Ovary (tissue), 10 donors: ENCODE measurements at places on chromosomes 12 and 14. TPM values are rescaled to one million over a fixed set of nuclear protein-coding genes. Genes with fewer than 3 reads are reported as not detected.
A peak's percentile ranks its signal among the peaks of the same experiment; 100 is the strongest.

RTL1 gene
- 0.13 TPM for total RNA-seq

KRT7 gene
- total RNA-seq = not detected

TAS2R46 gene
- total RNA-seq = 2.0 TPM

NEUROD4 gene
- not detected for total RNA-seq

YEATS4 gene
- total RNA-seq = 9.5 TPM

C12orf60 gene
- 1.2 TPM for total RNA-seq

KRT72 gene
- not detected for total RNA-seq

WNT1 gene
- not detected for total RNA-seq

KCNJ8 gene
- 13.0 TPM for total RNA-seq

WSCD2 gene
- total RNA-seq = 0.11 TPM

GRCh38 chr12:75692876-75693275, 181.5 kb upstream of the KRR1 start:
- no peaks in the 10 kb centered on the region for H3K27me3 ChIP-seq
- no peaks in the 10 kb centered on the region for H3K4me1 ChIP-seq
- no peak overlapping the region for H3K27ac ChIP-seq
- DNase-seq = no peak
- H3K36me3 ChIP-seq = no peaks in the 10 kb centered on the region
- H3K4me3 ChIP-seq = no peak overlapping the region

- peaks cover 12% of the 10 kb centered on the region for H3K4me1 ChIP-seq
- no peaks in the 10 kb centered on the region for H3K36me3 ChIP-seq
- H3K27me3 ChIP-seq = no peaks in the 10 kb centered on the region
- no peak overlapping the region for H3K27ac ChIP-seq
Measured at GRCh38 chr12:132556801-132557200, 53.6 kb downstream of the LRCOL1 start.

GRCh38 chr12:114403690-114404066, 2.3 kb downstream of the TBX5 start:
- H3K4me1 ChIP-seq = no peaks in the 10 kb centered on the region
- H3K27me3 ChIP-seq = no peaks in the 10 kb centered on the region
- DNase-seq = no peak

GRCh38 chr12:93852173-93852591, 175.0 kb downstream of the CRADD start:
- DNase-seq = no peak
- H3K36me3 ChIP-seq = no peaks in the 10 kb centered on the region
- no peak overlapping the region for H3K4me3 ChIP-seq
- H3K27me3 ChIP-seq = no peaks in the 10 kb centered on the region
- H3K4me1 ChIP-seq = peaks cover 2% of the 10 kb centered on the region
- H3K27ac ChIP-seq = no peak overlapping the region

DNA sequence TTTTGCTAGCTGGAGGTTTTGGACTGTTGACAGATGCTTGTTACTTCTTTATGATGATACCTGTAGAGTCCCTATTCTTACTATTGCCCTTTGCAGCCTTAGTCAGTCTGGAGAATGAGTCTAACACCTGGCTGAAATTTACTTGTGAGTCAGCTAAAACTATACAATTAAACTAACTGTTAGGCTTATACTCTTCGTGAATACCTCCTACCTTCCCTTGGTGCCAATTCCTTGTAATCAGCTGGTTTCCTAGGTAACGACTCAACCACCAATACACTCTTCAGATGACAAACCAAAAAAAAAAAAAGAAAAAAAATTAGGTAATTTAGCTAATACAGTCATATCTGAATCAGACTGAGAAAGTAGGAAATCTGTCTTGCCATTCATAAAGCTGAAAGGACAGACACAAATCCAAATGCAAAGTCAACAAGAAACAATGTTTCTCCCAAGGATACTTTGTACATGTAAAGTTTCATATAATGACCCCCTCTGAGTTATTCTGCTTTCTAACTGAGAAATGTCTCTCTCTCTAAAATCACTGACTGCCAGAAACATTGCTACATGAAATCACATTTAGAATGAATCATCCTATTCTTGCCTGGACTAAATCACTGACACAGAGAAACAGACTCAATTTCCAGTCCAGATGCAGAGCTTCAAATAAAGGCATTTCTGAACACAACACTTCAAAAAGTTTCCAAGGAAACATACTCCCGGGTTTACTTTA, 56.5 kb upstream of the CDKL1 start:
- H3K4me1 ChIP-seq = peaks cover 2% of the 10 kb centered on the region
- DNase-seq = no peak
- no peak overlapping the region for H3K4me3 ChIP-seq
- no peak overlapping the region for H3K27ac ChIP-seq
- no peaks in the 10 kb centered on the region for H3K27me3 ChIP-seq

GRCh38 chr12:47752552-47752951, 6.1 kb downstream of the RAPGEF3 start:
- DNase-seq = no peak
- H3K36me3 ChIP-seq = no peaks in the 10 kb centered on the region
- H3K27me3 ChIP-seq = no peaks in the 10 kb centered on the region
- peaks cover 18% of the 10 kb centered on the region for H3K4me1 ChIP-seq

- H3K27me3 ChIP-seq = no peaks in the 10 kb centered on the region
- H3K27ac ChIP-seq = peak overlapping the region; percentile 89
- DNase-seq = no peak
- H3K4me3 ChIP-seq = peak overlapping the region; percentile 99
Measured at GRCh38 chr12:56299308-56299852, 750 bp downstream of the CS start.

DNA sequence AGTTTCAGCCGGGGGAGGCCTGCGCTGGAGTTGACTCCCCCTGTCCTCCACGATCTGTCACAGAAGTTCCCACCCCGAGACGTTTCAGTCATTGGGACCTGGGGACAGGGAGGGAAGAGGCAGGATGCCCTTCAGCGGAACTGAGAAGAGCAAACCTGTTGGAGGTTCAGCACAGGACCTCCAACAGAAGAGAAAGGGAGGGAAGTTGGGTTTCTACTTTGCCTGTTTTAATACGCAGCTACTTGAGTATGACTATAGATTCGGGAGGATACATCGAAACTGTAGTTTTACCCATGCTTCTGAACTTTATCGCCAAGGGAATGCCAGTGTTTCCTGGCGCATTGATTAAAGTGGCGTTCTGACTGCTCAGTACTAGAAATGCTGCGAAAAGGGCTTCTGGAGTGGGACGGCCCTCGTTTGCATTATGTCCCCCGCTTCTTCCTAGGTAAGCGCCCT, 2.3 kb upstream of the DUSP6 start:
- no peak for DNase-seq
- H3K4me3 ChIP-seq = peak overlapping the region; percentile 71
- no peaks in the 10 kb centered on the region for H3K36me3 ChIP-seq

- H3K27ac ChIP-seq = no peak overlapping the region
- H3K4me3 ChIP-seq = no peak overlapping the region
- no peaks in the 10 kb centered on the region for H3K4me1 ChIP-seq
- H3K27me3 ChIP-seq = no peaks in the 10 kb centered on the region
Measured at GRCh38 chr12:111386885-111387284, 18.0 kb upstream of the PHETA1 start.

- no peak overlapping the region for H3K4me3 ChIP-seq
- no peaks in the 10 kb centered on the region for H3K27me3 ChIP-seq
- H3K36me3 ChIP-seq = no peaks in the 10 kb centered on the region
- peaks cover 7% of the 10 kb centered on the region for H3K4me1 ChIP-seq
- no peak for DNase-seq
- H3K27ac ChIP-seq = no peak overlapping the region
Measured at GRCh38 chr14:91144425-91145145, 30.7 kb downstream of the DGLUCY start.

DNA sequence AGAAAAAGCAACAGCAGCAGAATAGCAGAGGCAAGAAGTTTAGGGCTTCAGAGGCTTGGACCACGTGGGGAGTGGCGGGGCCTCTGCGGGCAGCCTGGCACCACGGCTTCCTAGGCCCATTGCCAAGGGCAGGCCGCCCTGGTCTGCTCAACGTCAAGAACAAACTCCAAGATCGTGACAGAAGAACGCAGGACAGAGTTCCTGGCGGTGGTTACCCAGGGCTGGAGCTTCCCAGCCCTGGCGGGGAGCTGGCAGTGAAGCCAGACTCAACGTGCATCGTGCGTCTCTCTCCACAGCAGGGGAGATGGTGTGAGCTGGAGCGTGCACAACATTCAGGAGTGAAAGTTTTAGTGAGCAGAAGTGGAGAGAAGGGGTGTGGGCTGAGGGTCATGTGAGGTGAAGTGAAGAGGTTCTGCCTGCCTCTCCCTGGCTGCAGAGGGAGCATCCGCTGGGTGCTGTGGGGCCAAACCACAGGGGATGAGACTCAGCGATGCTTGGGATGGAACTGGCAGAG, 13.9 kb upstream of the CACNA2D4 start:
- no peak for DNase-seq
- no peaks in the 10 kb centered on the region for H3K36me3 ChIP-seq
- no peaks in the 10 kb centered on the region for H3K27me3 ChIP-seq
- H3K4me1 ChIP-seq = peaks cover 6% of the 10 kb centered on the region

- H3K27me3 ChIP-seq = no peaks in the 10 kb centered on the region
- H3K36me3 ChIP-seq = no peaks in the 10 kb centered on the region
- H3K27ac ChIP-seq = no peak overlapping the region
- no peaks in the 10 kb centered on the region for H3K4me1 ChIP-seq
Measured at GRCh38 chr12:112166051-112167015, 41.0 kb downstream of the TRAFD1 start.

DNA sequence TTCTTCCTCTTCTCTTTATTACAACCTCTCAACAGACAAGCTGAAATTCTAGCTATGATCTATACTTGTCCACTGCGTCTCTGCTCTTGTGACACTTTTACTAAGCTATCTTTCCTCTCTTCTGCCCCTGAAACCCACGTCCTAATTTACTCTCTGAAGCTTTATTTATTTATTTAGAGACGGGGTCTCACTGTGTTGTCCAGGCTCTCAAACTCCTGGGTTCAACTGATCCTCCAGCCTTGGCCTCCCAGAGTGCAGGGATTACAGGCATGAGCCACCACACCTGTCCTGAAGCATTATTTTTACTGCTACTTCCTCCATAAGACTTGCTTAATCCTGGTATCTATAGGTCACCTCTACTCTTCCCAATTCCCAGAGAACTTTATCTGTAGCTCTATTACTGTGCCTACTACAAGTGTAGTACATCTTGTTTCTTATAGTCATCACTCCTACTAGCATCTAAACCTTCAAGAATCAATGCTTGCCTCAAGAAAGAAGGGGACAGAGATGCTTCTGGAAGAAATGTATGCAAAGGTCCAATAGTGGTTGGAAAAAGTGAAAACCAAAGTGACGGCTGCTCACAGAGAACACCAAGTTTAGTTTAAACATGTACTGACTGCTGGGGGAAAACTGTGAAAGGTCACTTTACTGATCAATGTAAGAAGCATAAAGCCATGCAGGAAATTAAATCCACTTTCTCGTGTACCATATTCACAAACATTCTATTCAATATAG, 61.3 kb downstream of the MED13L start:
- no peaks in the 10 kb centered on the region for H3K36me3 ChIP-seq
- H3K27ac ChIP-seq = no peak overlapping the region
- H3K4me3 ChIP-seq = no peak overlapping the region
- peaks cover 10% of the 10 kb centered on the region for H3K4me1 ChIP-seq
- no peak for DNase-seq

DNA sequence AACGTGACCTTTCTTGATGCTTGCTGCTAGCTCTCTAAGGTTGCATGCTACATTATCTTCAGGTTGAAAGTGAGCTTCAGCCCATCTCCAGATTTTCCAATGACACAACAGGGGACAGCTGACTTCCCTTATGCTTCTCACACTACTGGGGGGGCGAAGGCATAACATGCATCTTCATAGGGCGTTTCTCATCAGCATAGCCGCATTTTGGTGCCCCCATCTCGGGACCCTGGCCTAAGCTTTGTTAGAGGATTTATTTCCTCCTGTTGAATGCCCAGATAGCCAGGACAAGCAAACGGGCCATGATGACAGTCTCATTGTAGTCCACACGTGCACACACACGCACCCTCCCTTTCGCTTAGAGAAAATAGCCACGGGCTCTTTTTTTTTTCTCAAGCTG, 30.7 kb downstream of the SSPN start:
- no peak overlapping the region for H3K27ac ChIP-seq
- no peaks in the 10 kb centered on the region for H3K27me3 ChIP-seq
- H3K4me3 ChIP-seq = peak overlapping the region; percentile 43

GRCh38 chr14:53767566-53767965, 189.1 kb downstream of the BMP4 start:
- no peaks in the 10 kb centered on the region for H3K27me3 ChIP-seq
- H3K4me3 ChIP-seq = no peak overlapping the region
- no peak overlapping the region for H3K27ac ChIP-seq

GRCh38 chr12:15192720-15193119, 28.5 kb downstream of the RERG start:
- H3K36me3 ChIP-seq = no peaks in the 10 kb centered on the region
- DNase-seq = no peak
- no peaks in the 10 kb centered on the region for H3K27me3 ChIP-seq
- H3K4me1 ChIP-seq = peaks cover 15% of the 10 kb centered on the region

- H3K36me3 ChIP-seq = no peaks in the 10 kb centered on the region
- H3K4me3 ChIP-seq = no peak overlapping the region
- DNase-seq = no peak
- H3K4me1 ChIP-seq = no peaks in the 10 kb centered on the region
- no peaks in the 10 kb centered on the region for H3K27me3 ChIP-seq
- no peak overlapping the region for H3K27ac ChIP-seq
Measured at GRCh38 chr12:114562654-114563053, 121.3 kb downstream of the TBX3 start.

- no peak for DNase-seq
- no peaks in the 10 kb centered on the region for H3K4me1 ChIP-seq
- no peak overlapping the region for H3K27ac ChIP-seq
- H3K4me3 ChIP-seq = no peak overlapping the region
Measured at GRCh38 chr12:16610001-16610585, 4.1 kb upstream of the LMO3 start.
